Astrocyte of the spinal cord (primary cell): ENCODE measurements at places on chromosomes 13 and 19.

DNA sequence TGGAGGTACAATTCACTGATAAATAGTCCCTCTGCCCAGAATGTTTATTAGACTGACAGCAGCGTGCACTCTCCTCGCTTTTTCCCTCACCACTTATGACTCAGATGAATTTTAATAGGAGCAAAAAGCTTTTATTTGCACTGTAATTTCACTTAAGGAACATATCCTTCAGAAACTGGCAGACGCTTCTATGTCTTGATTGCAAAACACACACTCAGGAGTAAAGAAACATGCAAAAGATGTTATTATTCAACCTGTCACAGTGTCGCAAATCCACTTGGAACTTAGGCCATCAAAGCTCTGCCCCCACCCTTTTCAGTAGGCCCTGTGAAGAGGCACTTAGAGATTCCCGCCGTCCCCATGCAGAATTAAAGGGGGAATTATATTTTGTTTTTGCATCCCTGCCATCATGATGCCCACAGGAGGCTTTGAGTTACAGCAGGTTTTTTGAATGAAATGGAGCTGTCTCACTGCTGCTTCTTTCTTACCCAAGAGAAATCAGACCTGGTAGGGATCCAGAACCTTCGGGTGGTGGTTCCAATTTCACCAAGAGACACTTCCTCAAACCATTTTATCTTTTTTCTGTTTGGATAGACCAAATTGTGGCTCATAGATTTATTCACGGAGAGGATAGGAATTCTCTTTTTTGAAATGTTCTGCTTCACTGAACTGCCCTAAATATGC is 74.5 kb downstream of the GGACT start:
- peak; percentile 33 for DNase-seq

GRCh38 chr13:49278211-49278610 is 30.5 kb downstream of the CDADC1 start:
- no peak for DNase-seq

GRCh38 chr19:18203408-18203862 is 407 bp downstream of the RAB3A start:
- DNase-seq: no peak

DNA sequence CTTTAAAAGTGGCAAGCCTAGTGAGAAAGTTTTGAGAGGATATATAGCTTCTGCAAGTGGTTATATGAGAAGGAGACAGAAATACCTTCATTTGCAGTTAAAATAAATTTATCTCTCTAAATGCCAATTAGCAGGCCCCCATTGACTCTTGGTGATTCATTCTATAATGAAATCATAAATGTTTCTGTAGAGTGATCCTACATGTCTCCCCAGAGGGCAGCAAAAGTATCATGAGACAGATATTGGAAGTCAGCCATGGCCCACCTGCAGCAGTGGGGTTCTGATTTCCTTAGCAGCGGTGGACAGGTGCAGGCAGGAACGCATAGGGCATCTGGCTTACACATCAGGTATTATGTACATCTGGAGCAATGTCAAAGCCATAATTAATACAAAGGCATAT is 385.4 kb upstream of the SLC10A2 start:
- DNase-seq: no peak

- no peak for DNase-seq
Measured at GRCh38 chr13:110907951-110908898, 6.6 kb downstream of the ANKRD10 start.

- peak; percentile 16 for DNase-seq
Measured at GRCh38 chr13:73168953-73169401, 110.2 kb downstream of the KLF5 start.

DNA sequence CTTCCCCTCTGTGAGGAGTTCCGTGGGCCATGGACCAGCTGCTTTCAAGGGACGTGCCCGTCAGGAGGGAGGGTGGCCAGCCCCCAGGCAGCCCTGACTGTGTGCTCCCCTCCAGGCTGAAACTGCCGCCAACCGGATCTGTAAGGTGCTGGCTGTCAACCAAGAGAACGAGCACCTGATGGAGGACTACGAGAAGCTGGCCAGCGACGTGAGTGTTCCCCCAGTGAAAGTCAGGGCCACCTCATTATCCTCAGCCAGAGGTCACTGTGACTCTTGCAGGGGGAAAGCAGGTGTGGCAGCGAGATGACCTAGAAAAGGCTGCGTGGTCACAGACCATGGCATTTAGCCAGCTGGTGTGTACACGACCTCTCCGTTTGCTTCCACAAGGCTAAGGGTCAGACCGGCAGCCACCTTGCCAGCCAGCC is 29.9 kb downstream of the CAPN12 start:
- no peak for DNase-seq

GRCh38 chr19:39698535-39698934 is 5.7 kb upstream of the LGALS14 start:
- no peak for DNase-seq
